ENCODE measurements at places on chromosomes 6 and 20.

DNA sequence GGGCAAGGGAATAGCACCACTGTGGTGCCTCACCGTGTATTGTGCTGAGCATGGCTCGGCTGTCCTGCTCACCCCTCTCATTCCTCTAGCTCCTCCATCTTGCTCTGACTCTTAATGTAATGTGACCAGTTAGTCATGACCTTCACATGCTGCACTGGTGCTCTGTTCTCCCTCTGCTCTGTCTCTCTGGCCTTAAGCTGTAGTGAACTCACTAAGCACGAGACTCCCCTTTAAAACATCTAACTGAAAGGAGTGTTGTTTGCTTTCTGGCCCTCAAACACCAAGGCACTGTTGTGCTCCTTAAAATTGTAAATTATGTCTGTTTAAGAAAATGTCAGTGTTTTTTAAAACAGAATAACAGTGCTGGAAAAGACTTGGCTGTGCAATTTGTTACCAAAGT is 140.4 kb downstream of the HDGFL1 start:
- DNase-seq: no peak

DNA sequence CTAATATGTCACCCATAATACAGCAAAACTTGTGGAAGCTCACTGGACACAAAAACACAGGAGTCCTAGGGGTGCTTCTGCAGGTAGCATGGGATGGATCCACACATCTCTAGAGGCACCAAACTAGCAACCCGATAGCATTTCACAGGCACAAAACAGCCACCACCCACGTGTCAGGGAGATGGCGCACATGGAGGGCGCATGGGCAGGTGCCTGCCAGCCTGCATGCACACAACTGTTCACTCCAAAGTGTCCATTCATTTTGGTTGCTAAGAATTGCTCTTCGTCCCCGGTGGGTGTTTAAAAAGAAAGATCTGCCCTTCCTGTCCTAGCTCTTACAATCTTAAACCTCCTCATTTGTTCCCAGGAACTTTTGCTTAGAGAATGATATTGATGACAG is 171.3 kb downstream of the SYNDIG1 start:
- DNase-seq: no peak

DNA sequence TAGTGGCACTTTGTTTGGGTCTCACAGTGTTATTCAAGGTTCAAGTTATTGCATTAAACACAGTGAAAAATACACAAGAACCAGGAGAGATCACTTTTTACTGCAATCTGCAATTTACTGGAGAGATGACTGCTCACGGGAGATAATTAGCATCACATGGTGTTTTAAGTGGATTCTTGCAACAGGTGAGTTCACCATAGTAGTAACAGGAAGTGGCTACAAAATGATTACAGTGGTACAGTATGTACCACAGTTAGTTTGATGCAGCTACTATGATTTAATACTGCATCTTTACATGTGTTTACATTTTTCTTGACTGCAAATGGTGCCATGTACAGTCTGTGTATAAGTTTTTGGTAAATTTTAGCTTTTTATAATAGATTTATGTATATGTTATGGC is 96.5 kb upstream of the SCP2D1 start:
- no peak for DNase-seq

DNA sequence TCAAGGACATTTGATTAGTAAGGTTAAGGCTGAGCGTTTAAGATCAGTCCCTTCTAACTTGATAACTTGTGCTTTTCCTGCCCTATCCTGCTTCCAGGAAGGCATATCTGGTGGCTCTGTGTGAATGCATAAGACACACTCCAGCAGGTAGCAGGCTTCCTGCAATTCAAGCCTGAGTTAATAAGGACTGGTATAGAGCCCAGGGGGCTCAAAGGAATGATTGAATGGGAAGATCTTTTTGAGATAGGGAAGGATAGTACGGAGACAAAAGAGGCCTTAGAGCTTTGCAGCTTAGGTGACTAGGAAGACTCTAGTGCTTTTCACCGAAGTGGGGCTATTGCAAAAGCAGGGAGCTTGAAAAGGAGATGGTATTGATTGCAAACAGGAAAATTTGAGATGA is 307.1 kb downstream of the GRIK2 start:
- DNase-seq: no peak

DNA sequence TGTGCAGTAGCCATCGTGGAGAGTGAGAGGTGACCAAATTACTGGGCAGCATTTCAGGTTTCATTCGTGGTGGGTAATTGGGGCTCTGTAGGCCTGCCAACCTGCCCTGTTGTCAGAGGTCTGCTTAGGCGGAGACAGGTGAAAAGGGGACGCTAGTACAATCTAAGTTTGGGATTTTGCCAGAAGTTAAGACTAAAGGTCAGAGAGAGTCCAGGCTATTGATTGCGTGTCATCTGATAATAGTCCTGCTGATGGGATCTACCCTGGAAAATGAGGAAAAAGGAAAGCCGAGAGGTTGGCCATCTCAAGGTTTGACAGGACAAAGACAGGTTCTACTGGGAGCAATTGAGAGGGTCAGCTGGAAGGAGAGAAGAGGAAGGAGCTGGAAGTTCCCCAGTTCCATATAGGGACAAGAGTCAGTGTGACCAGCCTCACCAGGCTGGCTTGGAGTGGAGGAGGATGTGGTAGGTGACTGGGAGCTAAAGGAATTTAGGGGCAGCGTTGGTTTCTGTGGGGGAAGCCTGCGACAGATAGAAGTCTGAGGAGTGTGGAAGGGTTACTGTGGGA is 10.9 kb downstream of the ARFGEF2 start:
- DNase-seq: no peak

GRCh38 chr6:136012198-136012887 is 160.8 kb downstream of the PDE7B start:
- DNase-seq: no peak

GRCh38 chr6:31270788-31271640 is 878 bp downstream of the HLA-C start:
- DNase-seq: peak; percentile 74

DNA sequence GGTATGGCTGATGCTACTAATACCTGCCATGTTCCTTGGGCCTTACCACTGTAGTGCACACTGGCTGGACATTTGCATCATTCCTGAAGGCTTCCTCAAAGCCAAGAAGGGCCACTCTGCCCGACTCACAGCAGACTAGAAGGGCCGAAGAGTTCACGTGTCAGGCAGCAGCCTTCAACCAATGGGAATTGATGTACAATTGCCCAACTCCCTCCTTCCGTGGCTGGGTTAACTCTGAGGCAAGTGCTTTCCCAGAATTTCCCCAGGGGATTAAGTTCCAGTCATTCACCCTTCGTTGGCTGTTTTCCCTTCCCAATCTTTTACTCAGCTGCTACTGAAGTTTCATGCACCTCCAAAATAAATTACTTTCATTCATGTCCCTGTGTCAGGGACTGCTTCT is 29.8 kb downstream of the PSMB9 start:
- DNase-seq: no peak

- DNase-seq: no peak
Observed at GRCh38 chr20:23745247-23745646, 5.5 kb downstream of the CST1 start.

Measured in activated gamma-delta T cell (primary cell).